Natural killer cell treated with Interleukin-12 subunit alpha and Interleukin-12 subunit beta and Interleukin-15 and Interleukin-18, amount 100 ng/mL, for 72 hours (primary cell): ENCODE measurements at places on chromosomes 1 and 21. TPM values are rescaled to one million over a fixed set of nuclear protein-coding genes. Genes with fewer than 3 reads are reported as not detected.

DNA sequence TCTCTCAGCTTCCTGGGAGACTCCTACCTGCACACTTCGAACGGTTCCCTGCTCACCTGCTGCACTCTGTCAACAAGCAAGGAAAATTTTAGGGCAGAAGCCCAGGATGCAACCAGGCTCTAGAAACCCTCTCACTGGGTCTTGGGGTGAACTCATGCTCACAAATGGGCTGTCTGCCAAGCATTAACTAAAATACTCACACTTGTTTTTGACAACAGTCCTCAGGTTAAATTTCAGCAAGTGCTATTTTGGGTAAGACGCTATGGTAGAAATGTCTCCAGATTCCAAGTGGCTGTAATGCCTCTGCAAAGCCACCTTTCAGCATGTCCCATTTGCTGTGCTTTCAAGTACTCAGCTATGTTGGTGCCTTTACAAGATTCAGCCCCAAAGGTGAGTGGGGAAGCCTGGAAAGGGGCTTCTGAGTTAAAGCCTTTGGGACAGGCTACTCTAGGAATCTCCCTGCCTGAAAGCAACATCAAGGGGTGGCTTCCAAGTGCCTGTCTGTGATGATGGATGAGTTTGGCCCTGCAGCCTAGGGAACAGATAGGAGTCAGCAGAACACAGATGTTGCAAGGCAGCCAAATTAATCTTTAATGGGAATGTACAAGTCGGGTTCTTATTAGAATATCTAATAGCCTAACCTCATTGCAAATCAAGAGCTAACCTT, 211.9 kb upstream of the SPAG17 start:
- DNase-seq, result no peak
- no peaks in the 10 kb centered on the region for H3K36me3 ChIP-seq
- H3K27me3 ChIP-seq, result no peaks in the 10 kb centered on the region
- no peak overlapping the region for H3K4me3 ChIP-seq
- no peak overlapping the region for H3K27ac ChIP-seq

DNA sequence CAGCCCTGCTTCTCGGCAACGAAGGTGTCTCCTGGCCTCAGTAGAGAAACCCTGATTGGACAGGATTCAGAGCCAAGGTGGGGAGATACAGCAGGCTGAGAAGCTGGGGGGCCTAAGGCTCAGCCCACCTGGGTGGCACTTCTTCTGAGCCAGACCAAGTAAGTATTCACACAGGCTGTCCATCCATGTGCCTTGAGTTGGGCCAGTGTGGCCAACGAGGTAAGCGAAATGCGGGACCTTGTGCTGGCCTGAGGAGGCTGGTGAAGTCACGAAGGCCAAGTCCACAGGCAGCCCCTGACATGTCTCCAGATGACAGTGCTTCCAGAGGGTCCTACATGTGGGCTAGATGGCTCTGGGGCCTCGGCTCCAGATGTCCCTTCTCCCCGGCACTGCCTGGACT, 91.4 kb downstream of the ITPKB start:
- no peak overlapping the region for H3K27ac ChIP-seq
- H3K27me3 ChIP-seq, result no peaks in the 10 kb centered on the region
- peaks cover 53% of the 10 kb centered on the region for H3K4me1 ChIP-seq
- no peak for DNase-seq
- no peak overlapping the region for H3K4me3 ChIP-seq
- H3K36me3 ChIP-seq, result no peaks in the 10 kb centered on the region

- no peak overlapping the region for H3K4me3 ChIP-seq
- no peaks in the 10 kb centered on the region for H3K27me3 ChIP-seq
- no peak overlapping the region for H3K27ac ChIP-seq
- DNase-seq, result no peak
Measured at GRCh38 chr1:118928739-118929554, 59.2 kb downstream of the TBX15 start.

DNA sequence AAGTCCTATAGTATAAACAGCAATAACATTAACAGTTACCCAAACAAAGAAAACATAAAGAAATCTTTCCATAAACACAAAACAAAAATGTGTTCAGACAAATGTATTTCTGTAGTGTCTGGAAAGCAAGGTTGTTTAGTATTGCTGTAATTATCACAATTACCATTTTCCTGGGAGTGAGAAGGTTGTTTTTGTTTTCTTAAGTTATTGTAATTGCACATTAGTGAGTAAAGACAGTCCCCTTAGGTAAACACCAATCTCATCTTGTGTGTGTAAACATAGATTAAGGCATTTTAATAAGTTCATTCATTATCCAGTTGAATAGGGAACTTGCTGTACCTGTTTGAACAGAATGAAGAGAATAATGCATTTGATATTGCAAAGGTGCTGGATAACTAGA, 356.9 kb upstream of the ADGRL4 start:
- H3K27me3 ChIP-seq, result no peaks in the 10 kb centered on the region
- H3K27ac ChIP-seq, result no peak overlapping the region
- H3K4me1 ChIP-seq, result no peaks in the 10 kb centered on the region
- H3K4me3 ChIP-seq, result no peak overlapping the region
- no peak for DNase-seq

Gene ADORA1
- not detected for total RNA-seq
